ENCODE measurements at places on chromosomes 13 and 19.

DNA sequence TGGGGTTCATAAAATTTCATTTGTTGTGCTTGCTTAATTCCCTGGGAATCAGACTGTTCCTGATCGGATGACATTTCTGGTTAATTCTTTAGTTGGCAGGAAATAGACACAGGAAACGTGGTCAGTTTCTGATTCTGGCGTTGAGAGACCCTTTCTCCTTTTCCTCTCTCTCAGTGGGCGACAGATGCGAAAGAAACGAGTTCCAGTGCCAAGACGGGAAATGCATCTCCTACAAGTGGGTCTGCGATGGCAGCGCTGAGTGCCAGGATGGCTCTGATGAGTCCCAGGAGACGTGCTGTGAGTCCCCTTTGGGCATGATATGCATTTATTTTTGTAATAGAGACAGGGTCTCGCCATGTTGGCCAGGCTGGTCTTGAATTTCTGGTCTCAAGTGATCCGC is 10.8 kb downstream of the LDLR start:
- DNase-seq, result no peak

DNA sequence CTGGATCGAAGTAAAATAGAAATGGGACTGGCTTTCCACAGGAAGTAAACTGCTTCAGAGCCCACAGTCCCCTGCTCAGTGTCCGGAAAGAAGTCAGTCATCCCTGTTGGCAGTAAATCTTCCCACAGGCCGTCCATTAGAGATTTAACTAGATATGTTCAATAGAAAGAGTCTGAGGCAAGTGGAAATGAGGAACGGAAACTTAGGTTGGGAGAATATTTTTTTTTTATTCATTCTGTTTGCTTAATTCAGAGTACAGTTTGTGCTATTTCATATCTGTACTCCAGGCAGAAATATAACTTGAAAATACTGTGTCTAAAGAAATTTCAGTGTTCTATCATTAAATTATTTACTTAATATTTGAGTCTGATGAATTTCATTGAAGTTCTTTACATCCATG is 22.7 kb downstream of the SLC25A15 start:
- no peak for DNase-seq

DNA sequence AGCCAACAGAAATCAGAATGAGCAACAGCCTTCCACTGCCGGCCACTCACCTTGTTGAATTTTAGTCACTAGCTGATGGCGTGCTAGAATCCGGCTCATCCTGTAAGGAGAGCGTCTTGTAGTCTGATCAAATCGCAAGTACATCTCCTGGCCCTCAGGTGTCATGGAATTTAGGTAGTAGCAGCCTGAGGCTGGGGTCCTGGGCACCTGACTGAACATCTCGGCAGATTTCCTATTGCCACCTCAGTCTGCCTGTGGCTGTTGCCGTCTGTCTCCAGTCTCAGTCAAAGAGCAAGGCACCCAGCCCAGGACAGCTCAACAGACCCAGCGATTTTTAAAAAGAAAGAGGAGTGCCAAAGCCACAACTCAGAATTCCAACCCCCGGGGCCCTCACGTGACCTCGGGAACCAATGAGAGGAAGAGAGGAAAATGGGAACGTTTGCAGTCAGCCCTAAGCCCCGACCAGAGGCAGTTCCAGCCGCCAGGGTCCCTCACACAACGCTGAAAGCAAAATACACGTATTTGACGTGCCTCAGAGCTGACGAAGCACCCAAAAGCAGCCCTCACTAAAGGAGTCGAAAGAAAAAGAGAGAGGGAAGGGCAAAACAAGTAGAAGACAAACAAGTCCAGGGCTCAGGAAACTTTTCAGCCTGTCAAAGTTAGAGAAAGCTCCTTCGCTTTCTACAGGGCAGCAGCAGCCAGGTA is at the start of gene STARD13:
TSS of gene STARD13 (minus strand) at position 336 of the 705 bp plus-strand sequence. CDS start at position 219, 117 bp downstream.
- DNase-seq, result peak; percentile 52

- DNase-seq, result no peak
These were observed 56.2 kb downstream of the COLGALT1 start for GRCh38 chr19:17611462-17612244.

All from hematopoietic multipotent progenitor cell treated with erythropoietin and hydrocortisone succinate and interleukin-3 and kit ligand, for 4 days (in vitro differentiated cells).